ENCODE measurements at places on chromosomes 16 and 17.

GRCh38 chr17:62662855-62663254, 35.4 kb downstream of the MRC2 start:
- DNase-seq, result no peak

DNA sequence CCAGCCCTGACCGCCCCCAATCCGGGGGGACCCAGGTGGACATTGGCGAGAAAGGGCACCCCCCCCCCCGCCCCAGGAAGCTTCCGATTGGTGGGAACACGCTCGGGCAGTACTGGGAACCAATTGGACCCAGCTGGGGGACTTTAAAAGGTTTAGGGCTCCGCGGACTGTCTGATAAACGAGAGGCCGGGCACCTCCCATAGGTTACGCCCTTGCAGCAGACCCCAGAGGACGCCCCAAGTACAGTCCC, 245 bp downstream of the TMEM256 start:
- no peak for DNase-seq

DNA sequence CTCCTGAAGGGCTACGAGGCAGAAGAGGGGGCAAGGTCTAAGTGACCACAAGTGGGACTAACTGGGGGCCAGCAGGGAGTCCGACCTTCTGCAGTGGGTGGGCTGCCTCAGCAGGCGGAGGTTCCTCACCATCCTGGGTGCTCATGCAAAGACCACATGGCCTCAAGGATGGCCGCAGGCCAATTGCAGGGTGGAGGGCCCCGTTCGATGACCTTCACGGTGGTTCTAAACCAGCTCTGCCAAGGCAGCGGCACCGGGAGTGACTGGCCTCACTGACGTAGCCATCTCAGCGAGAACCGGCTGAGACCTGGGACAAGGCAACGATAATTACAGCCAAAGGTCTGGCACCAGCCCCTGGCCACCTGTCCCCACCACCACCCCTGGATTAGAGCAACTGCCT, 5.7 kb downstream of the SMIM5 start:
- DNase-seq, result no peak

DNA sequence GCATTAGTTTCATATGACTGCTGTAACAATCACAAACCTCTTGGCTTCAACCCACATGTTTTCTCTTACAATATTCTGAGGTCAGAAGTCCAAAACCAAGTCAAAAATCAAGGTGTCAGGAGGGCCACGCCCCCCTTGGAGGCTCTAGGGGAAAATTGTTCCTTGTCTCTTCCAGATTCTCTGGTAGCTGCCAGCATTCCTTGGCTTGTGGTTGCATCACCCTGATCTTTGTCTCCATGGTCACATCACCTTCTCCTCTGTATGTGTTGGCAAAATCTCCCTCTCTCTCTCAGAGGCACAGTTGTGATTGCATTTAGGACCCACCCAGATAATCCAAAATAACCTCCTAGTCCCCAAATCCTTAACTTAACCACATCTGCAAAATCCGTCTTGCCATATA, 105.8 kb downstream of the GAS7 start:
- no peak for DNase-seq

GRCh38 chr17:2749784-2750181, 331 bp upstream of the CCDC92B start:
- DNase-seq, result peak; percentile 66

GRCh38 chr16:85724126-85724879, 26.6 kb downstream of the C16orf74 start:
- no peak for DNase-seq

- DNase-seq, result peak; percentile 61
Measured at GRCh38 chr16:84925092-84925772, 86.1 kb downstream of the ZDHHC7 start.

DNA sequence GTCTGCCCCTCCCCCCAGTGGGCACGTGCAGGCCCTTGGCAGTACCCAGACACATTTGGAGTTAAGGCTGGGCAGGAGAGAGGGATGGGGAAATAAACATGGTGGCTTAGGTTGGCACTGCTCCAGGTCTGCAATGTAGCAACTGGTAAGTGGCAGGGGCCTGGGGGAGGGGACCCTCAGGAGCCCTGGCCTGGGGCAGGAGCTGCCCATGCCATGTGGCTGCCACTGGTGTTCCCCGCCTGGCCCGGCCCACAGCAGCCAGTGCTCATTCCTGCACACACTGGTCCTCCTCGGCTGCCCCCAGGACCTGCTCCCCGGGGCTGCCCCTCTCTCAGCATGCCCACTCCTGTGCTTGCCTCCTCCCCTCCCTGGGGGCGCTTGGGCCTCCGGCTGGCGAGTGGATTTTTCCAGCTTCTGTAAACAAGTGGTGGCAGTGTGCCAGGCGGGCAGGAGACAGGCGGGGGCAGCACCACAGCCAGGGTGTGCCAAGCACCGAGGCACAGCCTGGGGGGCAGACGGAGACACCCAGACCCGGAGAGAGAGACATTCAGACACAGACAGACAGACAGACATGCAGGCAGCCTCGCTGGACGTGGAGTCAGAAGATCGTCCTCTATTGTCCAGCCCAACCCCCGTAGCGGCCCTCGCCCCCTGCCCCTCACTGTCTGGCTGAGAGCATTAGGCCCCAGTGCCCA, 9.4 kb downstream of the THRA start:
- DNase-seq, result no peak

- DNase-seq, result no peak
Measured at GRCh38 chr17:9022573-9023391, 1.5 kb downstream of the NTN1 start.

DNA sequence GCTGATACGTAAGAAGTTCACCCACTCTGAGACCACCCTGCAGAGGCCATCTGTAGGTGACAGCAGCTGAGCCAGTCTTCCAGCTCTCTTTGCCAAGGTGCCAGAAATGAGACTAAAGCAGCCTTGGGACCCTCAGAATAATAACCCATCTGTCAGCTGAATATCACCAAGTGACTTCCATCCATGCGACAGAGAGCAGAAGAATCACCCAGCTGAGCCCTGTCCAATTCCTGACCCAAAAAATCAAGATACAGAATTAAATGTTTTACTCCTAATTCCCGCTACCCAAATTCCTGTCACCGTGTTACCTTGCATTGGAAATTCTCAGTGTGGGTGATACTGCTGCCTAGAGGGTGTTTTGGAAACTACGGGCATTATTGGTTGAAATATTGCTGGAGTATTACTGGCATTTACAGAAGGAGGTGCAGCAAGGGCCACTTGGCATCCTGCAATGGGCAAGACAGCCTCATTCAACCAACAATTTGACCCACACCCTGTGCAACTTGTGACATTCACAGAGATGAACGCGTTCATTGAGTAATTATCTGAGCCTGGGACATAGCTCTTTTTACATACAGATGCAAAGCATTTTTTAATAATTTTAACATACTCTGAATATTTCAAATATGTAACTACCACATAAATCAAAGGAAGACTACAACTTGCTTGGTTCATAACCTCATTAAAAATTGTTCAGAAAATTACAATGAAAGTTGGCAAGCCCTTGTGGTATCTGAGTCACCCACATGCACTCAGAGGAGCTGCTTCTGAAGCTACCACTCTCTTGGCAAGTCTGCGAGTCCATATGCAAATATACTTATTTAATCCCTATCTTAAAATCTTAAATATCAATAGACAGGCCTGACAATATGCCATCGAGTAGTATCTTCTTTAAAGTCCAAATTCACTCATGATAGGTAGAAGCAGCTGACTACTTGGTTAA, 126.6 kb downstream of the C16orf95 start:
- DNase-seq, result no peak

GRCh38 chr17:16046966-16047365, 47.3 kb downstream of the TTC19 start:
- no peak for DNase-seq

DNA sequence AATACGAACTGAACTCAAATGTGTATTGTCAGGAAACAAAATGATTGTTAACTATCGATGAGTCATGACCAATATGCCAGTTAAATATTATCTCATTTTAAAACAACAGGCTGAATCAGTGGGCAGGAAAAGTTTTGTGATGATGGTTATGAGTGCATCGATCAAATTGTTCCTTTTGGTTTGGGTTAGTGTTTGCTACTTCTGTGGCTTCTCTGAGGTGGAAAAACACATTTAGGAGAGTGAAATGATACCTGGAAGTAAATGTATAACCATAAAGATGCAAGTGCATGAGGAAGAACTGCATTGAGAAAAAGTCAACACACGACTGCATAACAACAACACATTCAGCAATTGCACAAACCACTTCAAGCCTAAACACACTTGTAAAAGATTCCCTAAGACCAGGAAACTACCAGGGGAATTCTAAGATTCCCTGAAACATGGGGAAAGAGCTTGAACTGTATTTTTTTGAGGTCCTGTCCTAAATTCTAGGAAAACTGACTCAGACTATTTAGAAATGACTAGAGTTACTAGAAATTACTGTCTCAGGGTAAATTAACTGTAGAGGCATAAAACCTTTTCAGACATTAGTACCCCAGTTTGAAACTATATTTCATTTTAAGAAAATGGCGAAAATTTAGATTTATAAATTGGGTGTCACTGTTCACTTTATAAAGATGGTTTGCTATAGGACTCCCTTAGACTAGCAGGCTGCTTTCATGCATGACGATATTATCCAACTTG, 44.8 kb downstream of the CDYL2 start:
- no peak for DNase-seq

- DNase-seq, result no peak
Measured at GRCh38 chr17:45313996-45314740, 2.7 kb downstream of the MAP3K14 start.

DNA sequence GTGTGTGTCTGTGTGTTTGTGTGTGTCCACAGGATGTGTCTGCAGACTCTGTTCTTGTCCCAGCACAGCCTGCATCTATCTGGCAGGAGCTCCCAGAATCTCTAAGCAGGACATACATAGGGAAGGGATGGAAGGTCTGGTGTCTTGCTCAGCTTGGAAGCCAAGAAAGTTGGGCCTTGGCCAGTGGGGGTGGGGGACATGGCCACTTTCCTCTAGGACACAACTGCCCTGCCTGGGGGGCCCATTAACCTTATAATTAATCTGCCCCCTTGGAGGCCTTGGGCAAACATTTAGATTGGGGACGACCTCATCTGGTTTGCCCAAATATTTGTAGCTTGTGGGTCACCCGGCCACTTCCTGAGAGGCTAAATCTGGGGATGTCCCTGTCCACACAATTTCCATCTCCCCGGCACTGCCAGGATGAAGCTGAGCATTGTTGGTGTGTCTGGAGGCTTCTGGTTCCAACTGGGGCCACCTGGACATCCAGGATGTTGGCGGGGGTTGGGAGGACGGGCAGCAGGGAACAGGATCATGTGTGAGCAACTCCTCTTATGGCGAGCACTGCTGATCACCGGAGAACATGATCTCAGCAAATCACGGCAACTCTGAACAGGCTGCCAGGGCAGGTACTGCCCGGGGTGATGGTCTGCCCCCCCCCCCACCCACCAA, 17.2 kb upstream of the FOXF1 start:
- DNase-seq, result no peak

- DNase-seq, result no peak
Measured at GRCh38 chr17:54920819-54921218, 20.2 kb downstream of the TOM1L1 start.

- DNase-seq, result no peak
Measured at GRCh38 chr17:75645501-75645888, 12.3 kb downstream of the SMIM5 start.

DNA sequence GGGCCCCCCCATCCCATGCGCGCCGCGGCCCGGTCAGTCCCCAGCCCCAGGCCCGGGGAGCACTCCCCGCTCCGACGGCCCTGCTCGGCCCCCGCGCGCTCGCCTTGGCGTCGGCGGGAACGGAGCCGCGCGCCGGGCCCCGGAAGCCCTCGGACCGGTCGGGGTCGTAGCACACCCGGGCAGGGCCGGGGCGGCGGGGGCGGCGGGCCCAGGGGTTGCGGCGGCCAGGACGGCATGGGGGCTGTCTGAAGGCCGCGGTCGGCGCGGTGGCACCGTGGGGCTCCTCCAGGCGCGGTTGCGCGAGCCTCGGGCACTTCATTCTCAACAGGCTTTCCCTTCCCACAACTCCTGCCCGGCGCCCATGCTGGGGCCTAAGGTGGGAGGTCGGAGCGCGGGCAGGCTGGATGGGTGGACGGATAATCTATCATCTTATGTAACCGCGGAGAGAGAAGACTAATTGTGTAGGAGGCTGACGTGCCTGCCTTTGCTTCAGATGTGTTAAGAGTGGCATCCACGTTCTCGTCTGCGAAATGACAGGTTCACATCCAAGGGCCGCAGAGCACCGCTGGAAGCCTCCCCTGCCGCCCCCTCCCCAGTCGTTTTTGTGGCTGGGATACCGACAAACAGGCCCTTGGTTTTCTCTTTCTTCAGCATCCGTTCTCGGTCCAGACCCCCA, 708 bp downstream of the BAIAP2 start:
- DNase-seq, result no peak
